ENCODE measurements at places on chromosomes 3 and 15.
A peak's percentile ranks its signal among the peaks of the same experiment; 100 is the strongest.

DNA sequence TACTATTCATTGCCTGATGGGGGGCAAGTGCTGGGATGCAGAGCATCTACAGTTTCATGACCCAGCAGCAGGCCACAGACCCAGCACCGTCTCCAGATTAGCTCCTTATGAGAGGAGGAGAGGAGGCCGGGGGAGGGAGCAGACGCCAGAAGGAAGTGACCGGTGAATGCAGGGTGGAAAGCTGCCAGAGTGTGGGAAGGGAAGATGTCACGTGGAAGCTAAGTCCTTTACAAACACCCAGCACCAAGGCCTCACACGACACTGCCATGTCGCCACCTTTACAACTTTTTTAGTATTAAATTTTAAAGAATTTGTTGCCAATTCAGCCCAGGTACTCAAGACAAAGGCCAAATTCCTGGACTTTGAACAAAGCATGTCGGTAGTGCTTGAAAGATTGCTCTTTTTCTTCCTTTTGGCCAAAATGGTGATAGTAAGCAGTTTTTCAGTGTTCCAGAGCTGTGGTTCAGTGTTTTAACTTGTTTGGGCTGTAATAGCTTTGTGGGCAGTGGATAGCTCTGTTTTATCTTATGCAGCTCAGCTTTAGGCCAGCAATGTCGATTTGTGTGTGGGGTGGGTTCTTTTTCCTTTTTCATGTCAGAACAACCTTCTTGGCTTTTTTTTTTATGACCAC, 58.2 kb downstream of the ZBTB38 start:
- DNase-seq, result no peak

GRCh38 chr15:98964466-98965133, 43.0 kb downstream of the PGPEP1L start:
- DNase-seq, result no peak

- peak; percentile 36 for DNase-seq
Observed at GRCh38 chr15:67134067-67134838, 68.9 kb downstream of the SMAD3 start.

- no peak for DNase-seq
Observed at GRCh38 chr3:182920515-182921084, 59.7 kb downstream of the DCUN1D1 start.

- no peak for DNase-seq
Observed at GRCh38 chr3:184228376-184229137, 828 bp upstream of the VWA5B2 start.

GRCh38 chr15:61281328-61281727, 52.2 kb upstream of the RORA start:
- DNase-seq, result no peak

DNA sequence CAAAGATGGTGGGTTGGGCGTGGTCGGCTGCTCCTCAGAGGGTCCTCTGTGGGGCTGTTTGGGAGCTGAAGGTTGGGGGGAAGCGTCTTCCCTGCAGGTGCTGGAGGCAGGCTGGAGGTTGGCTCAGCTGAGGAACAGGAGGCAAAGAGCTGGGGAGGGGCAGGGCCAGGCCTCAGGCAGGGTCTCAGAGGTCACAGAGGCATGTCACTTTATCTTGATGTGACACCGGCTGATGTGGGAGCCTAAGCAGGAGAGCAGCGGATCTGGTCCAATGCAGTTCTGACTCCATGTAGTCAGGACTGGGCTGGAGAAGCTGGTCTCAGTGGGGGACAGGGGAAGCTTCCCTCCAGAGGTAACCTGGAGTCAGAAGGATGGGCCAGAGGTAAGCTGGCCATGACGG, 7.7 kb upstream of the GNAT1 start:
- DNase-seq, result no peak

GRCh38 chr3:52007291-52007690, 11.6 kb upstream of the RPL29 start:
- DNase-seq, result no peak

DNA sequence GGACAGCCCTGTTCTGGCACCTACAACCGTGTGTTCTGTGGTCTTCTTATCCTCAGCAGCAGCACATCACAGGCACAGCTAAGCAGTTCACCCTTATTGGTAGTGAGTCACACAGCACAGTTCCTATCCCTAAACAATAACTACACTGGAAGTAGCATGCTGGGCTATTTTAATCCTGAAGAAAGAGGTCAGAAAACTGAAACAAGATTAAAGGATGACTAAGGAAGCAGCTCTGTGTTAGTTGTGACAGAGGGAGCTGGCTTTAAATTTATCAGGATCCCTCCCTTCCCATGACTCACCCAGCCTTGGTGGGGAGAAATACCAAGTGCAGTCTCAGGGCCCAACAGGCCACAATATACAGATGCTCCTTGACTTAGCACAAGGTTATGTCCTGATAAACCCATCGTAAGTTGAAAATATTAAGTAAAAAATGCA, 144.3 kb downstream of the ERC2 start:
- DNase-seq, result no peak

DNA sequence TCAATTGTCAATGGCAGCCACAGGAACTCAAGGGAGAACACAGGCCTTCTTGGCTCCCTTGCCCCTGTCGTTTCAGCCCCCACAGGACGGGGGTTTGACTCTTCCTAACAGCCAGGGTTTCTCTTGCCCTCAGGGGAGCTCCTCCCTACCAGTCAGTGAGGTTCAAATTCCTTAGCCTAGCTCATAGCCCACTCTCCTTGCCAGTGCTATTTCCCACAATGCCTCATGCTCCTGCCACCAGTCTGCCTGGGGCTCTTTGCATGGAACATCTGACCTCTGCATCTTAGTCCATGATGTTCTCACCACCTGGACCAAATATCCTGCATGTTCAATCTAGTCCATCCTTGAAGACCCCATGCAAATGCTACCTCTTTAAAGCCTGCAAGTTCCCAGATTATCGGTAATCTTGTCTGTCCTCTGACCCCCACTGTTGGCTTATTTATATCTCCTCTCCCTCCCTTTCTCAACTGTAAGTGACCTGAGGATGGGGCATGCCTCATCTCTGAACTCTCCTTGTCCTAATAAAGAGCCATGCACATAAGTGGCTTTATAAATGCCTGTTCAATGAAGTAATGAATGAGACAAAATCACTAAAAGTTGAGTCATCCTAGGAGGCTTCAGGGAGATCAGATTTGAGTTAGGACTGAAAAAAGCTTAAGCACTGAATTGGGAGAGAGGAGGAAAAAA, 78.0 kb downstream of the MYO1E start:
- DNase-seq, result no peak

DNA sequence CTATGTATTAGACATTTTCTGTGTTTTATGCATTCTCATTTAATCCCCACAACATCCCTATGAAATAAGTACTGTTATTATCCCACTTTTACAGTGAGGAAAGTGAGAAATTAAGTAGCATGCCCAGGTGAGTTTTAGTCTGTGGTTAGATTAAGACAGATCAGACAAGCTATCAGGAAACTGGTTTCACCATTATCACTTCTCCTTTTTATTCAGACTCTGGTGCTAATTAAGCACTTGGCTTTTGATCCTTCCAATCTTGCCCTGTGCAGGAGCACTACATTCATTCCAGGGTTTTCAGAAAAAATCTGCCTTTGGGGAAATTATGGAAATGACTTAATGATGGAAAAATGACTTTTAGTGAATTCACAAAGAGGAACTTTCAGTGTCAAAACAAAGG, 115.2 kb downstream of the TMEM108 start:
- no peak for DNase-seq

DNA sequence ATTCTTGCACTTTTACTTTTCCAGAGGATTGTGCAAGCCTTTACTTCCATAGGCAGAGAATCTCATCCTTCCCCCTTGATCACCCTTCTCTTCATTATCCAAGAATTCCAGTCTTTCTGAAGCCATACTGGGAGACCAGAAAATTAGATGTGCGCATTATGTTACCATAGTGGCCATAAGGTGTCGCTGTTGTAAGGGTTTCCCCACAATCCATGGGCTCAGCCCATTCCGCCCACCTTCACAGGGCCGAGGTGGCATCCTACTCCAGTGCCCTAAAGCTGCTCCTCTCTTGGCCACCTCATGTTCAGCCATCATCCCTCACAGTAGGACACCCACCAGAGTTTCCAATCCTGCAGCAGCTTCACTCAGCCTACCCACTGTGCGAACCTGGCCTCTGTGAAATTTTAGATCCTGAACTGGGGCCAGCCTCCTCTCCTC, 35.0 kb downstream of the CTSH start:
- no peak for DNase-seq

DNA sequence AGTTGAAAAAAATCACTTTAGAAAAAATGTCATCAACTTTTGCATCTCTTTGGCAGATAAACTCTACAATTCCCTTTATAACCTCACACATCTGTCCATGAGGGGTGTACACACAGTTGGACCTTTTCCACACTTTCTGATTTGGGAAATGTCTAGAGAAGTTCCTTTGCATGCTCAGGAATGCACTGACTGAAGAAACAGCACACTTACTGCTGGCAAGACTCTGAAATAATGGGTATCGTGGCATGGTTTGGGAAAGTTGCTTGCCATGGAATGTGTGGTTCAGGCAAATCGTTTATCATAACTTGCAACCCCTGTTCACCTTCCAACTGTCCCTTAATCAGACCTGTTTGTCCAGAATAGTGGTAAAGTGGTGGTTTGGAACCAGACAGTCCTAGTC, 135.3 kb upstream of the TGFBR2 start:
- no peak for DNase-seq

GRCh38 chr15:40443846-40444245, 3.1 kb downstream of the BAHD1 start:
- no peak for DNase-seq

- DNase-seq, result no peak
Observed at GRCh38 chr3:171095063-171095462, 68.5 kb upstream of the SLC2A2 start.

GRCh38 chr3:128714887-128715491, 11.0 kb upstream of the RAB7A start:
- DNase-seq, result peak; percentile 7

DNA sequence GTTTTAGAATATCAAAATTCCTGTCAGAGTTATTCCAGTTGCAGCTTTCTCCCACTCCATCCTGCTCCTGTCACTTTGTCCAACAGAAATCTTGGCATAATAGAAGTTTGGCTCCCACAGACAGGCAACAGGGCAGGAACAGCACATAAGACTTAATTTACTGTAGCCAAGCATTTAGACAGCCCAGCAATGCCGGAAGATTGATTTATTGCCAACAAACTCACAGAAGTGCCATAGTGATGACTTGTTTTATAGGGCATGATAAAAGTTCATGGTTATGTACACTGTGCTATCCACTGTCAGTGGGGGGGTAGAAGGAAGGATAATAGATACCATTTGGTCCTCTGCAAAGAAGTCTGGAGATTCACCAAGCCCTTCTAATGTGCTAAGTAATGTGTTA, 98.3 kb upstream of the CBLB start:
- no peak for DNase-seq

- DNase-seq, result no peak
Observed at GRCh38 chr15:43238671-43239131, 17.9 kb upstream of the EPB42 start.

DNA sequence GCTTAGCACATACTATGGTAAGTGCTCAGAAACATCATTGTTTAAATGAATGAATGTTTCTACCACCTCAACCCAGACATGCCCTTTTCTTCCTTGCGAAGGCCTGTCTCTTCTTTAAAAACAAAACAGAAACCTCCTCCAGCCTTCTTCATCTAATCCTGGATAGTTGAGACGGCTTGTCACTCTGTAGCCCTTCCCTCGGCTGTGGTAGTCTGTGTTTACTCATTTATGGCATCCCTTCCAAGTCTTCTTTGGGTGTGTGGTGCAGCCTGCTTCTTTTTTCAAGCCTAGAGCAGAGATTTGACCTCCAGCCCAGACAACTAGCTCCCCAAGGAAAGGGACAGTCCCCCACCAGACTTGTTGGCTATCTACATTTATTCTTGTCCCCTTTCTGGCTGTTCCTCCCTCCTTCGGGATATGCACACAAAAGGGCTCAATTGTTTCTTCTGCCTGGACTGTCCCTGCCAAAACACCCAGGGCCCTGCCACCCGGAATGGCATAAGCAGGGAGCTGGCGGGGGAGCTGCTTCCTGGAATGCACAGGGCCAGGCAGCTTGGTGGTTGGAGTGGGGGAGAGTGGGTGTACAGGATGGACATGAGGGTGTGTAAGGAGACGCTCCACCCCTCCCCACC, 67.8 kb downstream of the ITGA11 start:
- no peak for DNase-seq

GRCh38 chr15:64205202-64205601, 42.4 kb upstream of the PPIB start:
- DNase-seq, result no peak

GRCh38 chr3:178405531-178405930, 130.7 kb upstream of the KCNMB2 start:
- DNase-seq, result no peak

- no peak for DNase-seq
Observed at GRCh38 chr3:43255662-43256061, 30.7 kb upstream of the SNRK start.

- DNase-seq, result no peak
Observed at GRCh38 chr3:52998771-52999513, 46.9 kb downstream of the SFMBT1 start.
